ENCODE measurements at places on chromosomes 1 and 21.

GRCh38 chr1:29649189-29650040, 413.1 kb downstream of the PTPRU start:
- DNase-seq = peak; percentile 69

DNA sequence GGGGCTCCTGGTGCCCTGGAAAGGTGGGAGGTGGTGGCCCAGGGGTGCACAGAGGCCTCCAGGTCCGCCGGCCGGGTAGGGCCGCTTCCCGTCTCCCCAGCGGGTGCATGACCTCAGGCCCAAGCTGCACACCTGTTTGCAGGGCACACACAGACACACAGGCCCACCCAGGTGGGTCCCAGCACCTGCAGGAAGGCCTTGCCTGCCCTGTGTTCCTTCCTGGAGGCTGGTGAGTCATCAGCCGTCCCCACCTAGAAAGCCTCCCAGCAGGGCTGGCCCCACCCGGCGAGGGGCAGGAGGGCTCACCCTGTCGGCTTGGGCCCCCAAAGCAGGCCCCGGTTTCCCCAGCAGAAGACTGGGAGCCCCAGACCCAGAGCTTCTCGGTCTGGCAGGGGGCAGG, 23.6 kb upstream of the TTLL10 start:
- no peak for DNase-seq

- no peak for DNase-seq
These were observed 122.0 kb downstream of the LMO4 start for GRCh38 chr1:87450615-87451209.

DNA sequence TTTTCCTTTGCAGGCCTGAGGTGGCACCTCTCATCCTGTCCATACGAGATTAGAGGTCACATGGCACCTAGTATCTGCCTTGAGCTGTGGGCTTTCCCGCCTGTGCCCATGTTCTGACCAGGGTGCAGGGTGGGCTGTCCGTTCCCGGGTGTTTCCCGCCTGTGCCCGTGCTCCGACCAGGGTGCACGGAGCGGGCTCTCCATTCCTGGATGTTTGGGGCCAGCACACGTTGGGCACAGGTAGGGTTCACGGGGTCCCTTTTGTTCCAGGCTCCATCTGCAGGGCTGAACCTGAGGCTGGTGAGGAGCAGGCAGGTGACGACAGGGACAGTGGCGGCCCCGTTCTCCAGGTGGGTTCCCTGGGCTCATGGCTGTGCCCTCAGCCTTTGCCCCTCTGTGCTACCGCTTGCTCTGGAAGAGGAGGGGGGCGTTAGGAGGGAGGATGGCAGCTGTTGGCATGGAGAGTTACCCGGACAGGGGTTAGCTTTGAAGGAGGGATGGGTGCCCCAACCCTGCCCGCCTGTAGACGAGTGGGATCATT, 10.0 kb downstream of the RRP1 start:
- DNase-seq = no peak

DNA sequence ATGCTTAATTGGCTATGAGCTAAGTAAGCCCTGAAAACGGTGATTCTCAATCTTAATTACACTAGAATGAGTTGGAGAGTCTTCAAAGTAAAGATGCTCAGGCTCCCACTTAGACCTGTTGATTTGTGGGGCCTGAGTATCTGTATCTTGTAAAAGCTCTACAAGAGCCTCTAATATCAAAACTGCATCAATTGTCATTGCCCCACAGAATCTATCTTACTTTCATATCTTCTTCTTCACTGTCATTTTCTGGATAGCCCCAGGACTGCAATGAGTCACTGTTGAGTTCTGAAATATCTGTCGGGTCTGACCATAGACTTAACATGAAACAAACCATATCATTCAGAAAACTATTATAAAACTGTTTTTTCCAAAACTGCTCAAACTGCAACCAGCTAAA, 102.8 kb upstream of the SERTAD4 start:
- no peak for DNase-seq

All from T1000 (cell line).